ENCODE measurements at places on chromosomes 12 and 14. TPM values are rescaled to one million over a fixed set of nuclear protein-coding genes. Genes with fewer than 3 reads are reported as not detected.

Gene GLT8D2
- total RNA-seq = 56.1 TPM

Gene WNT1
- not detected for total RNA-seq

Gene KRT79
- not detected for total RNA-seq

Gene BCL2L14
- total RNA-seq = 9.4 TPM

Gene KSR2
- total RNA-seq = 0.72 TPM

Gene PPFIA2
- 20.5 TPM for total RNA-seq

Gene CLEC1B
- total RNA-seq = 9.4 TPM

Measured in umbilical cord (tissue), 2 donors.